ENCODE measurements at places on chromosomes 1 and 21. TPM values are rescaled to one million over a fixed set of nuclear protein-coding genes. Genes with fewer than 3 reads are reported as not detected.

- no peak for DNase-seq
These were observed 46.9 kb downstream of the L1TD1 start for GRCh38 chr1:62241371-62242131.

The KLHDC9 gene
- total RNA-seq, result 7.2 TPM

The SPRR2G gene
- total RNA-seq, result not detected

DNA sequence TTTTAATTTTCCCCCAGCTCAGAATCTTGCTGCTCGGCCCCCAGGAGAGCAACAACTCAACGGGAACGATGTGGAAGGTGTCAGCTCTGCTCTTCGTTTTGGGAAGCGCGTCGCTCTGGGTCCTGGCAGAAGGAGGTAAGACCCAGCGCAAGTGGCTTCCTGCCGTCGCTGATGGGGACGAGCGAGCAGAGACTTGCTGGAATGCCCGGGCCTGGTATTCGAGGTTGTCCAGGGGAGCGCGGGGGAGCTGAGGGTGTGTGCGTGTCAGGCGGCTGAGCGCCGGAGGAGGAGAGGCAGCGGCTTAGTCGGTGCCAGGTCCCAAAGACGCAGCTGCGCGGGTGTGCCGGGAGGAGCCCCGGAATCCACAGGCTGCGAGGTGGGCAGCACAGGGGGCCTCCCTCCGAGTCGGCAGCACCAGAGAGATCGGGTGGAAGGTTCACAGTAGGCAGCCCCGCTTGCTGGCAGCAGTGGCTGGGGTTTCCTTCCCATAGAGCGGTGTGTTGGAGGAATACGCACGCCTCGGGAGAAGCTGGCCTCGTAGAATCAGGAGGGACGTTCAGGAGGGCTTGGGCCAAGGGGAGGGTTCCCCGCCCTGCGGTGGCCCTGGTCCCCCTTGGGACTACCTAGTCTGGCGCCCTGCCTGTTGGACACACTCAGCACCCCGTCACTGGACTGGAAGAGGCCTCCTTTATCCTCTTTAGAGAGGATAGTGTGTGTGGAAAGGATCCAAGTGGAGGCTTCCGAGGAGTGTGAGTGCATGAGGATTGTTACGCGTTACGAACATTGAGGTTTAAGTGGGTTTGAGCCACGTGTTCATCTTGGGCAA, 547 bp downstream of the PDPN start:
- DNase-seq, result no peak

The MX1 gene
- 18.4 TPM for total RNA-seq

- DNase-seq, result no peak
These were observed 10.2 kb upstream of the GNL2 start for GRCh38 chr1:37605806-37606474.

DNA sequence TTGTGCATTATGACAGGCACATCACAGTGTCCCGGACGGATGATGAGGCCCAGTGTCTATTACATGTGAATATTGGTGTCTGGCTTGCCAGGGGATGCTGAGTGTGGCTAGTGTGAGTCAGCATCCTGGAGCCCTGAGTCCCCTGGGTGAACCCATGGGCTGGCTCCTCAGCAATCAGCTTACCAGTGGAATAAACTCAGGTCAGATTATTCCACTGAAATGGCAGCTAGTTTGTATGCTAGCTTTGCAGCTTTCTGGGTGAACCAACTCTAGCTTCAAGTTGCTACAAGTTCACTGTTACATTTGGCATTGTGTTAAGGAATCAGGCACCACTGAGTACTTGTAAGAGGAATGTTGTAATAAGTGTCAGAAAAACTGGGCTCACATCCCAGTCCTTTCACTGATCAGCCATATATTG, 23.9 kb upstream of the RPTN start:
- DNase-seq, result no peak

The SPRR5 gene
- total RNA-seq, result not detected

The OR2L5 gene
- not detected for total RNA-seq

- DNase-seq, result peak; percentile 14
These were observed 20.9 kb upstream of the HSPA13 start for GRCh38 chr21:14403681-14404318.

- DNase-seq, result no peak
These were observed 39.6 kb upstream of the PBX1 start for GRCh38 chr1:164519426-164519825.

The NBPF3 gene
- total RNA-seq, result 10.0 TPM
